HAP-1 (cell line): ENCODE measurements at places on chromosomes 3 and 15.

GRCh38 chr3:156207802-156208685, 87.7 kb downstream of the KCNAB1 start:
- no peak for DNase-seq

- no peak for DNase-seq
Measured at GRCh38 chr3:24832891-24833290, 338.2 kb upstream of the THRB start.

- no peak for DNase-seq
Measured at GRCh38 chr3:113169891-113170452, 41.4 kb upstream of the BOC start.

- no peak for DNase-seq
Measured at GRCh38 chr15:84616235-84616634, 15.4 kb downstream of the ZSCAN2 start.

GRCh38 chr15:89828281-89829145, 13.9 kb upstream of the ANPEP start:
- DNase-seq, result no peak

DNA sequence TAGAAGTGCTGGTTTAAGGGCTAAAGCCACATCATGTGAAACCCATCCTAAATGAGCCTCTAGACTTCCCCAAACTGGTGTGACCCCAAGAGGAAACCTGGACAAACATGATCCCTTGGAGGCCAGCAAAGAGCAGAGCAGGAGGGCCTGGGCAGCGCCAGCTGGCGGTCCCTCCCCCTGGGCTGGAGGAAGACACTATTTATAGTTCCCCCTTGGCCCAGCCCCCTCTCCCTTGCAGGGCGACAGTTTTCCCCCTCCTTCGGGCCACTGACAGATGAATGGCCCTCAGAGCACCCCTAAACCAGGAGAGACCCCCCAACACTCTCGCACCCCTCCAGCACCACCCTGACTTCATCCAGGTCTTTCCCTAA, 2.9 kb downstream of the UCN2 start:
- DNase-seq, result no peak
